Hepatocyte (in vitro differentiated cells): ENCODE measurements at places on chromosomes 2 and 18.

GRCh38 chr2:62460175-62460574, 45.8 kb downstream of the TMEM17 start:
- DNase-seq: no peak

GRCh38 chr2:217757108-217757463, 245.7 kb downstream of the TNS1 start:
- DNase-seq: no peak

DNA sequence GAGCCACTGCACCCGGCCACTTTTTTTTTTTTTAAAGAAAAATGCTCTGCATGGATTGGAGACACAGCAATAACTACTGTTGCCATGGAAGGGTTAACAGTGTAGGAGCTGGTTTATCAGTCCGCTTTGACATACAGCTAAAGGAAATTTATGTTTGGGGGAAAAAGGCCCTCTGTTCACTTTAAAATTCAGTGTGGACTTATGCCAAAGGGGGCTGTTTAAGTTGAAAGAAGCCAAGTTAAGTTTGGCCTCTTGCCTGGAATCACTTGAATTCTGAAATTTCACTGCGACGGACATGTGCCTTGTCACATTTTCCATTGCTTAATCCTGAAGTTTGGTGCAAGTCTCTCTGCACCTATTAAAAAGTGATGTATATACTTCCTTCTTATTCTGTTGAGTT, 3.1 kb downstream of the KCNE4 start:
- DNase-seq: peak; percentile 76

DNA sequence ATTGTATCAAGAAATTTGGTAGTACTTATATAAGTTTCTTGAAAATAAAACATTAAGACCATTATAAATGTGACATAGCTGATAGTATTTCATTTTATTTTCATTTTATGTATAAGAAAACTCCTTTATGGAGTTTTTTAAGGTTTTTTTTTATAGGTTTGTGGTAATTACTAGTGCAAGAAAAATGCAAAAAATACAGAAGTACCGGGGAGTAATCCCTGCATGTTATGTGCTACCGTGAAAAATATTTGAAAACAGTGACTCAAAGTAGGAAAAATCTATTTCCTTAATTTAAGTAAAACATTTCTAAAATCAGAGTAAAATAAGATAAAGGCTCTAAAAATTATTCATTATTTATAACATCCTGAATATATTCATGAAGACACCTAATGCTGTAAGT, 21.6 kb downstream of the ZSWIM2 start:
- DNase-seq: no peak

GRCh38 chr2:212968284-212969081, 182.9 kb downstream of the IKZF2 start:
- DNase-seq: no peak

GRCh38 chr18:7437870-7438269, 129.2 kb upstream of the PTPRM start:
- no peak for DNase-seq

DNA sequence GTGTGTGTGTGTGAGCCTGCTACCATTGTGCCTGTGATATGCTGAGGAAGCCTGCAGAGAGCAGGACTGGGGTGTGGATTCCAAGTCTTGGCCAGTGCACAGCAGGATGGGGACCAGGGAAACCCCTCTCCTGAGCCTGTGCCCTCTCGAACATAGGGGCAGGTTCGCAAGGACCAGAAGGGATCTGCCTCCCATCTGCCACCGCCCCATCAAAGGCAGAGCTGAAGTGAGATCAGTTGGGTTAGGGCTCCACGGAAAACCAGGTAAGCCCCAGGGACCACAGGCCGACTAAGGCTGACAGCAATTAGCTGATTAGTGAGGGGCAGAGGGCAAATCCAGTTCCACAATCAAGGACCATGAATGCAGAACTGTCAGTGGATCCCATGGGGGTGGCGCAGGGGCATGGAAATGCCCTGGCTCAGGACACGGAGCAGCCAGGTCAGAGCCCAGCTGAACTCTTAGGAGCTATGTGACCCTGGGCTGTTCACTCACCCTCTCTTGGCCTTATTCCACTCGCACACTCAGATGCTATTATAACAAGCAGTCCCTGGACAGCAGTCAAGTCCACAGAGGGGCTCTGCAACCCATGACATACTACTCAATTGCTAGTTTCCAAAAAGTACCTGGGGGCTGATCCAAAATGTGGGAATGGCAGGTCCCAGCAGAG, 84.2 kb upstream of the ID2 start:
- DNase-seq: no peak

DNA sequence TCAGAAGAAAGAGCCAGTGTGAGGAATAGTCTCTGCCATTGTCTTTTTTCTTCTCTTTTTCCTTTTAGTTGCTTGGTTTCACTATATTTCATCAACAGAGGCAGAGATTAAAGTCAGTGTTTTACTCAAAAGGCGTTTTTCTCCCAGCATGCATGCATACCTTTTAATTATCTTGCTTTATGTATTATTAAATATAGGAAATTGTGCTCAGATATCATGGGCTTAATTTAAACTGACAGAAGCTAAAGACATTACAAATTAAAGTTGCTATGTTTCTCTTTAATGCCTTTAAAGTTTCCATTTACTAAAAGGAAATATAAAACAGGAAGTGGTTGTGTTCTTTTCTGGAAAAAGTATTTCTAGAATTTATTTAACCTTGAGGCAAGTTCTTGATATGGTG, 223.3 kb upstream of the ATP5MC3 start:
- DNase-seq: no peak

GRCh38 chr2:128024816-128025215, 3.0 kb downstream of the SAP130 start:
- DNase-seq: no peak

GRCh38 chr2:163401481-163401880, 334.3 kb downstream of the FIGN start:
- DNase-seq: no peak

DNA sequence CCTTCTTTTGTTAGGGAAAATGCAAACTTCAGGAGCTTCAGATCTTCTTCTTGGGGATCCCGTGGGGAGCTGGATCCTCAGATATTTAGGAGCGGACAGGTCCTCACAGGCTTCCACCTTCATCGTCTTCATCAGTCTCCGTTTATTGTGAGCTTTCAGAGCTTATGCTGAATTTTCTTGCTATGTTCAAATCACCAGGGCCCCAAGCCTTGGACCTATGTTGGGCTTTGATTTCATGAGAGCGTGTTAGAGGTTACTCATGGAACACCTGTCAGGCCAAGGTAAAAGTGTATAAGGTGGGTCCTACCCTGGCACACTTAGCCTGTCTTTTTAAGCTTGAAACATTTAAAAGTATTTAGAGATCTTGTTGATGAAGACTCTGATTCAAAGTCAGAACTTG, 212.9 kb downstream of the FAM210A start:
- DNase-seq: no peak

DNA sequence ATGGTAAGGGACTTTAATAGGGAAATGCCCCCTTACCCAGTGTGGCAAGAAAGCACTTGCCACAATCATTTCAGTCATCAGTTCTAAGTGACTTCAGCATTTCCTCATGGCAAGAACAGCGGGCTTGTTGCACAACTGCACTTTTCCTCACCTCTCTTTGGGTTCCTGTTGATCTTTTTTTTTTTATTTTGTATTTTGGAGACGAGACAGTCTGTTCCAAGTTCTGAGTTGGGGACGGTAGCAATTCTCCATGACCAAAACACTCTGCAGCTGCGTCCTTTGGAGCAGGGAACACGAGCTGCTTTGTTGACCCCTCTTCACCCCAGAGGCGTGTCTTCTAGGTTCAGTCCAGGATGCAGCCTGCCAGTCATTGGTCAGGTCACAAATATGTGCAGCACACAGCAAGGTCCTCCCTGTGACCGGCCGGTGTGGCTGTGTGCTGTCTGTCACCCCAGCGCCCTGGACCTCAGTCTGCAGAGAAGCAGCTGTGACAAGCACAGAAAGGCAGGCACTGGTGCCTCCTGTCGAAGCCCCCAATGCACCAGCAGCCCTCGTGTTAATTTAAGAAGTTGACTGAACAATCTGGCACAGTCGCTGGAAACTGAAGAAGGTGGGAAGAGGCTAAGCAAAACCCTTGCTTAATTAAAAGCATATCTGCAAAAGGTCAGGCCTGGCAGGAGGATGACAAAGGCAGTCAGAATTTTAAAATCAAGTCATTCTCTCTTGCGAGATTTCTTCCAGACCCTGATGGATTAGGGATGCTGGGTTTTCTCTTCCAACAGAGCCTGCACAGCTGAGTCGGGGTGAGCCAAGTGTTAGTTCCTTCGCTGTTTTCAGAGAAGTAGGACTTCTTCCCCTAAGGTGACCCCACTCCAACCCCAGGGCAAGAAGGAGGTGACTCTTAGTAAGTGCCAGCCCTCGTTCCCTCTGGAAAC, 96.7 kb upstream of the COPS8 start:
- DNase-seq: peak; percentile 51

- DNase-seq: no peak
Measured at GRCh38 chr18:74395648-74396154, 61.4 kb downstream of the DIPK1C start.

GRCh38 chr2:160267692-160268091, 67.6 kb upstream of the ITGB6 start:
- DNase-seq: no peak

GRCh38 chr2:168814046-168814445, 11.6 kb downstream of the NOSTRIN start:
- DNase-seq: no peak

DNA sequence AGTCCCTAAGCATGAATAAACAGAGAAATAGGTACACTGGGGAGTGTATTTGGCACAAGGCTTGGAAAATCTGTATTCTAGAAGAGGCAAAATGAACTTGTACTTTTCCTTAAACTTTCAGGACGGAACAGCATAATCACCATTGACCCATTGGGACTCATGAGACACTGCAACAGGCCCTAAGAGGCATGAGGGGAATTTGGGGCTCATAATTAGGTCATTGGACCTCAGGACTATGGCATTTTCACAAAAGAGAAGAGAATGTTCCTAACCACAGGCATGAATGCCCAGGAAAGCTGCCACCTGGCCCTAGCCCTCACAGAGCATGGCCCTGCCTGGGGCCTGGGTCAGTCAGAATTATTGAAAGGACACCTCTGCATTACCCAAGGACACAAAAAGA, 67.9 kb upstream of the PIK3C3 start:
- no peak for DNase-seq

- no peak for DNase-seq
Measured at GRCh38 chr2:186913870-186914269, 64.9 kb upstream of the ZSWIM2 start.

DNA sequence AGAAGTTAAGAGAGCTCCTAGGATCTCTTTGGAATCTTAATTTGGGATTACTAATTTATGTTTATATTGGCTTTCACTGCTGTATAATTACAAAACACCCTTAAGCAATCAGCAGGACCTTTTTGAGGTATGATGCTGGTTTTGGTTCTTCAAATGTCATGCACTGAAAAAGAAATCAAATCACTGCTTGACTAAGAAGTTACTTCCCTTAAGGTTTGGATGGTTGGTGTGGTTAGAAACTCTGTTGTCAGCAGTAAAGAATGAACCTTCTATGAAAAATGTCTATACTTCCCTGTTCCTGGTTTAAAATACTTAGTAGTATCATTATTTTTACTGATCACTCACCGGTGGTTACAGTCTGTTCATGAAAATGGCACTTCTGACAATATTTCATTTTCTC, 5.5 kb downstream of the COLEC12 start:
- no peak for DNase-seq

GRCh38 chr18:53735526-53735925, 488.9 kb downstream of the MBD2 start:
- no peak for DNase-seq

- no peak for DNase-seq
Measured at GRCh38 chr2:205245652-205246051, 436.6 kb upstream of the NRP2 start.

DNA sequence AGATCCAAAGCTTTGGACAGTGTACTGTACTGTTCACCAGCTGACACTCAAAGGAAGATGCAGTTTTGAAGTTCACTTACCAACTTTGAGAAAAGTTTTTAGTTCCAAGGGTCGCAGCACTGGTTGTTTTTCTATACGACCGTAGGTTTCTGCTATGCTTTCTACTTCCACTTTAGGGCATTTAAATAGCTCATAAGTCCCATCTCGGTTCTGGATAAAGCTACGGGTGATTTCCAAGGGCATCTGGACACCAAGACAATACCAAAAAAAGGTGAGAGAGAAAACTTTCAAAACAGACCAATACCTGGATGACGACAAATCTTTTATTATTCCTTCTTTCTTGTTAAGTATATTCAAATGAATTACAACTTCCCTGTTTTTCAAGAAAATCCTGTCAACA, 30.3 kb downstream of the C2orf42 start:
- no peak for DNase-seq

- peak; percentile 65 for DNase-seq
Measured at GRCh38 chr2:222837643-222838056, 23.2 kb upstream of the ACSL3 start.

DNA sequence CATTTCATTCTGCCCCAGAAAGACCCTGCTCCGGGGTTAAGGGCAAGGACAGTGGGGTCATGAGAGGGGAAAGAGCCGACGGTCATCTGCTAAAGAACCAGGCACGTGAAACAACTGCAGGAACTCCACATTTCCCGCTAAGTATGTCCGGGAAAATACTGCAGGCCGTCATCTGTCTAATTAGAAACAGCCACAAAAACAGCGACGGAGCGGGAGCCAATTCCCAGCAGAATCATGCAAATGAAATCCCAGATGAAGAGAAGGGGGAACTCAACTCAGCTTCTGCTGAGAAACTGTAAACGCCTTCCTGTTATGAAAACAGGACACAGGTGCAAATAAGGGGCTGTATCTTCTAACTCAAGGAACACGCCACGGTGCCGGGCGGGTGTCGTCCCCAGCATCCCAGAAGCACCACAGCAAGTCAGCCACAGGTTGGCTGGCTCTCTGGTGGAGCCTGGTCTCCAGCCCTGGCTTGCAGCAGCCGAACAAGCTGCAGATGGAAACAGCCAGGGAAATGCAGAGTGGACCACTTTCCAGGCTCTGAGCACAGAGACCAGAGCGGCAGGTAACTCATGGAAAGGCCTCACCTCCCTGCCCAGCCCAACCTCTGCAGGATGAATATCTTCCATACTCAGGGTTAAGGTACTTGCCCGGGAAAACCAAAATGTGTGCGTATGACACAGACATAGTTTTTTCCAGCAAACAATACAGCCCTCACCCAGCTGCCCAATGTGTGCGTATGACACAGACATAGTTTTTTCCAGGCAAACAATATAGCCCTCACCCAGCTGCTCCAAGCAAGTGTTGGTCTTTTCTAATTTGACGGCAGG, 28.9 kb downstream of the PXDN start:
- DNase-seq: peak; percentile 9

- no peak for DNase-seq
Measured at GRCh38 chr18:44067186-44067585, 613.5 kb upstream of the SETBP1 start.

GRCh38 chr18:62522178-62522503, 684 bp upstream of the ZCCHC2 start:
- no peak for DNase-seq

DNA sequence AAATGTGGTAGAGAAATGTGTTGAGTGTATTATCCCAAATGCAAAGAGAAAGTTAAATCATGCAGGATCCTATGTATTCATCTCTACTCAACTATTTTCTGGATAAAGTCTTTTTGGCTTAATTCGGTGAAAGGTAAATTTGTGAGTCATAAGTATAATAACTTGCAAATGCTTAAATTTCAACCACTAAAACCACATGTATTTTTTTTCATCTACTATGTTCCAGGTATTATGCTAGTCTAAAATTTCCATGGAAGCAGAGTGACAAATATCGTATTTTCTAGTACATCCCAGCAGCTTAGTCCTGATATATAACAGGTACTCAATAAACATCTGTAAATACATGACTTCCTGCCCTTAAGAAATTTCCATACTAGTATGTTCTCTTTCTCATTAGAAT, 6.2 kb downstream of the ALS2 start:
- no peak for DNase-seq
